Anterior cingulate cortex (tissue), 58 donors: ENCODE measurements at places on chromosomes 2 and 18.

DNA sequence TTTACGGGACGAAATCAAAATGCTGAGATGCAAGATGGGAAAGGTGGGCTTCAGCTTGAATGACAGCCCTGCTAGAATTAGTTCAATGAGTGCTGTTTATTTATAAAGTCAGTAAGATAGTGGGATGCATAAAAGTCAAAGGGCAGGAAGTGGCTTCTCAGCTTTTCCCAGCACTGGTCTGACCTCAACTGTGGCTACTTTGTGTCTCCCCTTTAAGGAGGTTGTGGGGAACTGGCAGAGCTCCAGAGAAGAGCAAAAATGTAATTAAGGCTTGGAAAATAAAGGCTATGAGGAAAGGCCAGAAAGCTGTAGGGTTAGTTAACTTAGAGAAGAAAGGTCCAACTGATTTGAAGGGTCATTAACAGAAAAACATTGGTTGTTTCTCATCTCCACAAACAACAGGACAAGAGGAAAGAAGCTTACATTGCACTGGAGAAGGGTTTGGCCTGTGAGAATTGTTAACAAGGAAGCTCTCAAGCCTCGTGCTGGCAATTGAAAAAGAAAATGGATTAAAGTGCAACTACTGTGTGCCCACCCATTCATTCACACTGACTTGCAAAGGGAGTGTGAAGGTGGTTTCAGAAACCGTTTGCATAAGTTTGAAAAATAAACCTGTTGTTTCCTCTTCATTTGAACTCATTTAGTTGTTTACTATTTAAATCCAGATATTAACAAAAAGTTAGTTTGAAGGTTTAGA lies 68.8 kb upstream of the CD28 start:
- DNase-seq: no peak

DNA sequence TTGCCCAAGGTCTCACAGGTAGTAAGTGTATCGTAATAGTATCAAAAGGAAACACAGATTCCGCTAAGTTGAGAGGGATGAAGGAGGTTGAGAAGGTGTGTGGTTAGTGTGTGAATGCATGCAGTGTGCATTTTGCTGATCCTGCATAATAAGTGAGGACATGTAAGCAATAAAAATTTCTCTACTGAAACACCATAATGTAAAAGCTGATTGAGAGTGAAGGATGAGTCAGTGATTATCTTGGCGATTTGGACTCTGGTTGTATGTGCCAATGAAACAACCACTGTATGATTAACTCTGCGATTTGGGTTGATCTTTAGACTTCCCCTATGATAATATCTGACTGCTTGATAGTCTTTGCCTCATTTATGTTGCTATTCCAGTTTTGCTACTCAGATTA lies 16.7 kb upstream of the ADGRF3 start:
- DNase-seq: no peak

- DNase-seq: peak; percentile 67
Observed at GRCh38 chr18:9334973-9335696, 562 bp downstream of the TWSG1 start.

DNA sequence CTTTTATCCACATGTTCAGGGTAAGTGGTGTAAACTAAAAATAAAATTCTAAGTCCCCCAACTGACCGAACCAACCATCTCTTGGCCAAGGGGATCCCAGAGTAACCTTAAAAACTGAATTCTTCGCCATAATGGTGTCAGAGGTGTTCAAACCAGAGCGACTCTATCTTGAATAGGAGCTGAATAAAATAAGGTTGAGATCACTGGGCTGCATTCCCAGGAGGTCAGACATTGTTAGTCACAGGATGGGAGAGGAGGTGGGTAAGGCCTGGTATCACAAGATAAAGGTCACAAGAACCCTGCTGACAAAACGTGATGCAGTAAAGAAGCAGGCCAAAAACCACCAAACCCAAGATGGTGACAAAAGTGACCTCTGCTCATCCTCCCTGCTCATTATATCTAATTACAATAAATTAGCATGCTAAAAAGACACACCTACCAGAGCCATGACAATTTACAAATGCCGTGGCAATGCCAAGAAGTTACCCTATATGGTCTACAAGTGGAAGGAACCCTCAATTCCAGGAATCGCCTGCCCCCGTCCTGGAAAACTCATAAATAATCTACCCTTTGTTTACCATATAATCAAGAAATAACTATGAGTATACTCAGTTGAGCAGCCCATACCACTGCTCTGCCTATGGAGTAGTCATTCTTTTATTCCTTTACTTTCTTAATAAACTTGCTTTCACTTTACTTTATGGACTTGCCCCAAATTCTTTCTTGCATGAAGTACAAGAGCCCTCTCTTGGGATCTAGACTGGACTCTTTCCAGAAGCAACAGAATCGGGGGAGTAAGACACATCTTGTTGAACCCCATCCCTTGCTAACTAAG lies 302.4 kb downstream of the STK39 start:
- no peak for DNase-seq

GRCh38 chr2:174177316-174177890 lies 70.9 kb downstream of the OLA1 start:
- no peak for DNase-seq
